ENCODE measurements at places on chromosomes 4 and X.

DNA sequence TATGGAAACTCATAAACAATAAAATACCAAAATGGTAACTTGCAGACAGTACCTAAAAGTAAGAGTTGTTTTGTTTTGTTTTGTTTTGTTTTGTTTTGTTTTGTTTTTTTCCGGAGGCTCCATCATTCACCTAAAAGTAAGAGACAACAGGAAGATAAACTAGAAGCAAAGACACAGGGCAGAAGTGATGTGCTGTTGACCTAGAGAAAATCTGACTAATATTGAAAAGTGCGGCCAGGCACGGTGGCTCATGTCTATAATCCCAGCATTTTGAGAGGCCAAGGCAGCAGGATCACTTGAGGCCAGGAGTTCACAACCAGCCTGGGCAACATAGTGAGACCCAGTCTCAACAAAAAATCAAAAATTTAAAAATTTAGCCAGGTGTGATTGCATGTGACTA is 5.6 kb upstream of the CENPC start:
- DNase-seq, result no peak

- DNase-seq, result peak; percentile 9
Measured at GRCh38 chr4:186201535-186202230, 10.3 kb downstream of the CYP4V2 start.

- no peak for DNase-seq
Measured at GRCh38 chrX:120672389-120672788, 42.5 kb upstream of the C1GALT1C1 start.

DNA sequence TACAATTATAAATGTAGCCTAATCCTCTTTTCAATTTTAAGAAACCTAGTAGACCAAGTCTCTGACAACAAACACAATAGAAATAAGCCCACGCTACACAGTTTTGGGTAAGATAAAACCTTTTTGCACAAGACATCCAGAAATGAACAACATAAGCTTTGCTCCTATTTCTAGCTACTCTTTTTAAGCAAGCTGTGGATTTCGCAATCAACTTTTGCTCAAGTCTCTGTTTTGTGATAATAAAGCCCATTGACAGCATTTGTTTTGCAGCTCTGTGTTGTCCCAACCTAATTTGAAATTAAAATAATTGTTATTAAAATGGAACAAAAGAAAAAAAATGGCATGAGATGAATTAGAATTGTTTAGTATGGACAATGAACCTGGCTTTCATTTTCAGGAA is 287.9 kb upstream of the PUDP start:
- DNase-seq, result no peak

DNA sequence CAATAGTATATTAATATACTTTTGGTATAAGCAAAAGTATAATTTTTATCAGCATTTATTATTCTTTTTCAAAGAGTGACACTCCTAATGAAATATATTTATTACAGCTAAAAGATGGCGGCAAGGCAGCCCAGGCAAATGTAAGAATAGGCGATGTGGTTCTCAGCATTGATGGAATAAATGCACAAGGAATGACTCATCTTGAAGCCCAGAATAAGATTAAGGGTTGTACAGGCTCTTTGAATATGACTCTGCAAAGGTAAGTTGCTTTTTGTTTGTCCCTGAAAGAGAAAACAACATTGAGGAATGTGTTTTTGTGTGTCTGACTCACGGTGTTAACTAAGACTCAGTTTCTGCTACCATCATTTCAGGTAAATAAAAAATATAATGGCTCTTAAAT is 71.9 kb downstream of the PDLIM5 start:
- no peak for DNase-seq

- no peak for DNase-seq
Measured at GRCh38 chr4:69577245-69577644, 62.2 kb downstream of the UGT2A2 start.

DNA sequence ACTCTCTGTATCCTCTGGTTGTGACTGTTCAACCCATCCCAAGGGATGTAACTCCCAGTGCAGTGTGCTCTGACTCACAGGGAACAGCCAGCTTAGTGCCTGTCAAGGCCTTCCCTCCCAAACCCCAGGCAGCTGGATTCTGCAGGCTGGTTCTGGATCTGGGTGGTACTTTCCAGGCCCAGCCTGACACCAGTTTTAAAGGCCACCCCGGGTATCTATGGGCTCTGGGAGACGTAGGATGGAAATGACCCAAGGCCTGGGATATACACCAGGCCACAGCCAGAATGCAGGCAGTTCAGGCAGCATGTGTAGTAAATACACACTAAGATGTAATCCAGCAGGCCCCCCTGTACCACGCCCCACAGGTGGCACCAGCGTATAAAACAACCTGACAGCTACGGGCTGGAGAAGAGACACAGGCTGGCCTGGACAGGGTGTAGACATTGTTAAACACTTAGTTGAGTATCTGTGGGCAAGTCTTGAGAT is 64.2 kb downstream of the SPINK2 start:
- DNase-seq, result no peak

DNA sequence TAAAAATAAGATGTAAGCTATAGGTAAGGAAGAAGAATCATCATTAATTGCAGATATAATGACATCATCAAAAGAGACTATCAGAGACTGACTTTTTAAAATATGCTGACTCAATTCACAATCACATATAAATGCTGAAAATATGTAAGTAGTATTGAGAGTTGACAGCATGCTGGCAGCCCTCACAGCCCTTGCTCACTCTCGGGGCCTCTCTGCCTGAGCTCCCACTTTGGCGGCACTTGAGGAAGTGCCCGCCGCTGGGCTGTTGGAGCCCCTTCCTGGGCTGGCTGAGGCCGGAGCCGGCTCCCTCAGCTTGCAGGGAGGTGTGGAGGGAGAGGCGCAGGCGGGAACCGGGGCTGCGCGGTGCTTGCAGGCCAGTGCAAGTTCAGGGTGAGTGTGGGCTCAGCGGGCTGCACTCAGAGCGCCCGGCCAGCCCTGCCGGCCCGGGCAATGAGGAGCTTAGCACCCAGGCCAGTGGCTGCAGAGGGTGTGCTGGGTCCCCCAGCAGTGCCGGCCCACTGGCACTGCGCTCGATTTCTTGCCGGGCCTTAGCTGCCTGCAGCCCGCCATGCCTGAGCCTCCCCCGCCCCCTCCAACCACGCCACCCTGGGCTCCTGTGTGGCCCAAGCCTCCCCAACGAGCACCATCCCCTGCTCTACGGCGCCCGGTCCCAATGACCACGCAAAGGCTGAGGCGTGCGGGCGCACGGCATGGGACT is 68.9 kb downstream of the RAB28 start:
- no peak for DNase-seq

- DNase-seq, result no peak
Measured at GRCh38 chr4:1728061-1728980, 7.0 kb downstream of the TACC3 start.

DNA sequence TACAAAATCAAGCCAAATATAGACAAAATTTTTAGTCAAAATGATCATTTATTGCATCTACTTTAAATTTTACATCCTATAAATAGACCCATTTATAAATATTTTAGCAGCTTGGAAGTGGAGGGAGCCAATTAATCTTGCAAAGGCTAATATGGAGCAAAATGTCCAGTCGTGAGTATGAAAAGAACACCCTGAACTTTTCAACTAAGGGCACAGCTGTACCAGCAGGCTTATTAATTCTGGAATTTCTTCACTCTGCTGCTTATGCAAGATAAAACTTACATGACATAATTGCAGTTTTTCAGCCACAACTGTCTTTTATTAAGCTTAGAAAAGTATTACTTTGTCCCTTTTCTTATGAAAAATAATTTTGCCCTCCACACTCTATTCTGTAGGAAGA is 22.9 kb upstream of the USP53 start:
- no peak for DNase-seq

GRCh38 chr4:79209822-79210635 is 115.8 kb downstream of the NAA11 start:
- DNase-seq, result no peak

All from NCI-H2107 (cell line).